Naive B cell (primary cell): ENCODE measurements at places on chromosomes 2 and 18. TPM values are rescaled to one million over a fixed set of nuclear protein-coding genes. Genes with fewer than 3 reads are reported as not detected.

The PID1 gene
- polyA plus RNA-seq: not detected

The GALNT13 gene
- polyA plus RNA-seq: not detected

The ALPI gene
- polyA plus RNA-seq: not detected

The LRP1B gene
- polyA plus RNA-seq: not detected

The ST8SIA5 gene
- polyA plus RNA-seq: not detected

The GKN2 gene
- not detected for polyA plus RNA-seq

The CDKL4 gene
- not detected for polyA plus RNA-seq

The IFIH1 gene
- 46.3 TPM for polyA plus RNA-seq
